Left forelimb (tissue), 1 donor: ENCODE measurements at places on chromosomes 6 and 20.

- no peak for DNase-seq
These were observed 25.6 kb upstream of the PREP start for GRCh38 chr6:105428342-105428957.

- no peak for DNase-seq
These were observed 191.6 kb downstream of the DST start for GRCh38 chr6:56450882-56451739.

DNA sequence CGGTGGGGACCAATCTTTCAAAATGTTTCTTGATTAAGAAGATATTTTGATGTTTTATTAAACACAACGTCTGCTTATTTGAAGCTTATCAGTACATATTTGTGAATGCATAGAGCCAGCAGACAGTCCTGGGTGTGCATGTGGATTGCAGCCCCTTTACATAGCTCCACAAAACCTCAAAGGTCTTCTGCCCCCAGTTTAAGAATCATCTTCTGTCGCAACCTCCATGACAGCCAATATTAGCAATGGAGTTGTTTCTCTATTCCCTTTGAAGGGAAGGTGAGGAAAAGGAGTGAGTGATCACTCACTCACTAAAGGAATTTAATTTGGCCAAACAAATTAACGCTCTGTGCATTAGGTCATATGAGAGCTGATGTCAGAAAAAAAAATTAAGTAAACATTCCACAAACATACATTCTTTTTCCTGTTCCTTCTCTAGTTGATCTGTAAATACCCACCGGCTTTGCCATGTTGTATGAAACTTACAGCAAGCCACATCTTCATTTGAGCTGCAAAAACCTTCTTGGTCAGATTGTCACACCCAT lies 152.9 kb downstream of the SIM1 start:
- no peak for DNase-seq

DNA sequence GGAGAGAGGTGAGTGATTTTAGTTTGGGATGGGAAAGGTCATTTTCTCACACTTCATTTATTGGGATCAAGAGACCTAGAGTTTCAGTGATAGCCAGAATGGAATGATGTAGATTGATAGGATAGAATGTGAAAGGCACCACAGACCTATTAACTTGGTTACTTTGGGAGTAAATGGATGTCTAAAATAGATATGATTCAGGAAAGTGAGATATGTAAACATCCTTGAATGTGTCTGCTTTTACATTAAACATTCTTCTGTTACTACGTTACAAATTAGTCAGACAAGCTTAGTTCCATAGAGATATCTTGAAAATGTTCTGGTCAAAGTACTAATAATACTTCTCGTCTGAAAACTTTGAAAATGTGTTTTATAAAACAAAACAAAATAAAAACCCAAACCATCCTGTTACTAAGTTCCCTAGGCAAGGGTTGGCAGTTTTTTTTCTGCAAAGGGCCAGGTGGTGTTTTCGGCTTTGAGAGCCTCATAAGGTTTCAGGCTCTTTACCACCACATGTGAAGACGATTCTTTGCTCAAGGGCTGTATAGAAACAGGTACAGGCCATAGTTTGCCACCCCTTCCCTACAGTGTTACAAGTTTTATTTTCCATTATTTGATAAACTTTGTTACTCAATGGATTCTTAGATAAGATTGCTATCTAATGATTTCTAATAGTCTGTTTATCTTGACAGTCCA lies 3.4 kb downstream of the CYB5R4 start:
- no peak for DNase-seq

DNA sequence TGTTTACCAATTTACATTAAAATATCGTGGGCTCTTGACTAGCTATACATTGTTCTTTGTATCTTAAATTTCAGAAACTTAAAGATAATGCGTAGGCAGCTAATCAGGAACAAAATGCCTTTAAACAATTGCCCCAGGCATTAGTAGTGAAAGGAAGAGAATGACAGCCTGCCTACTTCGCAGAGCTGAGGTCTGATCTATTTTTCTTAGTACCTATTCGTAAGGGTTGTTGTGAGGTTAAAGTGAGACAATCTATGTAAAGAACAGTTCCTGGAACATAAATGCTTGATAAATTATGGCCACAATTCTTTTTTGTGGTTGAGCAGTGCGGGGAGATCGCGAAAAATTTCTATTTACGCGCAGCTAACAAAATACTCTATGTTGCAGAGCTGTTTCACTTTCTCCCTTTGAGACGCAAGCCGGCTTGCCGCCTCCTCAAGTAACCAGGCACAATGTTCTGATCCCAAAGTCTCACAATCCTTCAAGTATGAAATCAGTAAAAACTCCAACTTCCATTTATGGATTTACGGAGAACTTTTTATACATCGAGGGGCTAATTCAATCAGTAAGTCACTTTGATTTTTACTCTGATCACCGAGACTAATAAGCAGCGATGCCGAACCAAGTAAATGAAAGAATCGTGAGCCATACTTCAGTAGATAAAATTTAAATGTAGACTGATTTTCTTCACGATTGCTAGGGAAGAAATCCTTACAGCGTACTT lies 878 bp upstream of the PNRC1 start:
- no peak for DNase-seq

GRCh38 chr6:133644892-133645619 lies 243.9 kb upstream of the TCF21 start:
- DNase-seq = no peak

- no peak for DNase-seq
These were observed 148.7 kb upstream of the CARMIL1 start for GRCh38 chr6:25130518-25130917.

- no peak for DNase-seq
These were observed 603.8 kb downstream of the FRK start for GRCh38 chr6:115456848-115457247.

DNA sequence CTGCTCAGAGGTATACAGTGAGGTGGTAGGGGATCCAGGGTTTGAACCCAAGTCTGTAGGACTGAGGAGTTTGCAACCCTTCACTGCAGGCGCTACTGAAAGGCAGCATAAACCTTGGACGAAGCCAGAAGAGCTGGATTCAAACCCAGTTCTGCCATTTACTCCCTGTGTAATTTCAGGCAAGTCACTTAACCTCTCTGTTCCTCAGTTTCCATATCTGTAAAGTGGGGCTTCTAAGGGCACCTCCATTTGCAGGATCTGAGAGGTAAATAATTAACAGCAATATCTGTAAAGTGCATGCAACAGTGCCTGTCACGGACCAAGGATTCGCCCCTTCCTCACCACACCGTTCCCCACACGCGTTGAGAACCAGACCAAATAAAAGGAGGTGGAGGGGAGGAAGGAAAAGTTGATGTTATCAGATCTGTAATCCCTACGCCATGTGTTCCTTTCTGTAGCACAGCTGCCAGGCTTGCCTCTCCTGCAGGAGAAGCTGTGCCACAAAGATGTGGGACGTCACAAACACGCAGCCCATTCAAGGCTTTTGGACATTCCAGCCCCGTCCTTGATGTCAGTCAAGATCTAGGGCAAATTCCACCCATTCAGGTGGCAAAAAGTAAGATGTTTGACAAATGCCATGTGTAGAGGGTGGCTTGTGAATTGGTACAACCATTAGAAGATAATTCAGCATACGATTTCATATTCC lies 9.8 kb downstream of the RIPOR3 start:
- no peak for DNase-seq

GRCh38 chr6:111458670-111459232 lies 24.3 kb downstream of the REV3L start:
- DNase-seq = no peak

GRCh38 chr6:39044181-39044580 lies 4.4 kb upstream of the GLP1R start:
- DNase-seq = no peak

- DNase-seq = peak; percentile 67
These were observed 98.5 kb downstream of the LY86 start for GRCh38 chr6:6686748-6687601.

DNA sequence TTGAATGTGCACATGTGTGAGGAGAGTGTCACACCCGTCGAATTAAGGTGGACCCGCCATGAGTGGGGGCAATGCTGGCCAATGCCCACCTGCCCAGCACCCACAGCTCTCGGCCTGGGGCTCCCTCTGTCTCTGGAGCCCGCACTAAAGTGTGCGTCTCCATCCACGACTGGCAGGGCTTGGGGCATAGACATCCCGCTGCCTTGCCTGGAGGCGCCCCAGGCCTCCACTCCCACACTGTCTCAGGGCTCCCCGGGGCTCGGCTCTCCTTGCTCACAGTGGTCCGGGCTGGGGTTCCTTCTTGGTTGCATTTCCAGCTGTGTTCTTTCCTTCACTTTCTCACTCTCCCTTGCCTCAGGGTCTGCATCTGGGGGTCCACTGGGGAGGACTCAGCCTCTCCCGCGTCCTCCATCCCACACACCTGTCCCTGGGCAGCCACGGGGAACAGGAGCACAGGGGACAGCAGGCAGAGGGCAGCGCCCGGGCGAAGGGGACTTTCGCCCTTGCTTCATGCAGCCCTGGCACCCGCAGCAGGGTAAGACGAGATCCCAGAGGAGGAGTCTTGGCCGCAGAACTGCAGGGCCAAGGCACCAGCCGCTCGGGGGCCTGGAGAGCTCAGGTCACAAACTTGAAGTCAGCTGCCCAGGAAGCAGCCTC lies 20.1 kb upstream of the MRGBP start:
- no peak for DNase-seq

- no peak for DNase-seq
These were observed 164.2 kb upstream of the PLN start for GRCh38 chr6:118383924-118384323.

- no peak for DNase-seq
These were observed 25.7 kb upstream of the SAYSD1 start for GRCh38 chr6:39140556-39141167.

- DNase-seq = no peak
These were observed 553.7 kb downstream of the CD109 start for GRCh38 chr6:74249658-74250057.

- DNase-seq = no peak
These were observed 8.5 kb downstream of the MOXD1 start for GRCh38 chr6:132392792-132393191.

DNA sequence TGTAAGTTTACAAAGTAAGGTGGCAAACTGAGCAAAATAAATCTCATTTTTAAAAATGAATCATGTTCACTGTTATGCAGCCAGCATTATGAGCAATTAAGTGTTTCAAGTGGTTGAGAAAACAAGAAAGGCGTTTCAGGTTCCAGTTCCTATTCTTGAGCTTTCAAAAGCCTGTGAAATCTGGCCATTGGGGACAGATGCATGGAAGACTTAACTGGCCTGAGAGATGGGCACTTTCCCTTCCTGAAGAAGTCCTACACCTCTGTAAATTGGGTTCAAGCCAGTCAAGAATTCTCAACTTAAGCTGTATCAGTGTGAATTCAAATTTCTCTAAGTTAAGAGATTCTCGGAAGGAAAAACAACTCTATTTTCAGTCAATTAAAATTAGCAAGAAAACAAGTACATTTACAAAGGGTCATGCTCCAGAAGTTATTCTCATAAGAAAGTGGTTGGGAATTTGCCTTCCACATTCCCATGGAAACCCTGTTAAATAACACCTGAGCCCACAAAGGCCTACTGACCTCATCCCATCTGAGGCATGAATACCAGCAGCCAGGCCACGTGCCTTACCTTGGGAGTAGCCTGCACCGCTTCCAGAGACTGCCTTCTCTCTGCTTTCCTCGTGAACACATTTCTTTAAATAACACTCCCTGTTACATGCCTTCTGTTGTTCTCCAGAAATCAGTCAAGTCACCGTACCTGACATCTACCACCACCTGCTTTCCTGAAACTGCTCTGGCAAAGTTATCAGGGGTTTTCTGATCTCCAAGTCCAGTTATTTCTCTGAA lies 19.4 kb downstream of the MAP3K5 start:
- DNase-seq = no peak
